ENCODE measurements at places on chromosomes 1 and 21. TPM values are rescaled to one million over a fixed set of nuclear protein-coding genes. Genes with fewer than 3 reads are reported as not detected.

DNA sequence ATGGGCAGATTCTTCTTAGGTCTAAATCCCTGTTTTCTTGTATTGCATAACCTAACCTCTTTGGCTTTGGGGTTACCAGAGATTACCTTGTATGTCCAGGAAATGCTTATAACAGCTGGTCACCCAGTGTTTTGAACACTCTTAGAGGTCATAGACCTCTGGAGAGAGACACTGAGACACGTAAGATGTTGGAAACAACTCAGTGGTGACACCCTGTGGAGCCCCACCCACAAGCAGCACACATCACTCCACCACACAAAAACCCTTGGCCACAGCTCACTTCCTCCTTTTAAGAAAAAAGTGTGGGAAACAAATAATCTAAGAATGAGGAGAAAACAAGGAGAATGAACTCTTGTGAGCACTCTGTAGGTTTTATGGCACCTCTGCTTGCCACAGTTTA lies 26.3 kb upstream of the CYP4B1 start:
- no peak for DNase-seq

GRCh38 chr1:211135342-211135950 lies 1.5 kb upstream of the KCNH1 start:
- peak; percentile 62 for DNase-seq

DNA sequence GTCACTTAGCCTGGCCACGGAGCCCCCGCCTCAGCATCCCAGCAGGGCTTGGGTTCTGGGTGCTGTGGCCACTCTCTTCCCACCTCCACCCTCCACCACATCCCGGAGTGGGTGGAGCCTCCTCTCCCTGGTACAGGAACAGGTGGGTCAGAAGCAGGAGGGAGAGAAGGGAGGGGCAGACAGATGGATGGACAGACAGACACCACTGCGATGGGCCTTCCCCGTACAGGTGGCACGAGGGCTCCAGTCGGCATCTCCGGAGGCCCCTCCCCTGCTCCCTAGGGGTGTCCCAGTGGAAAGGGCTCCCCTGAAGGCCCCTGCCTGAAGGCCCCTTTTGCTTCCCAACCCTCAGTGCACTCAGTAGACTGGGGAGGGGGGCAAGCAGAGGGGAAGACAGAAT lies 96.9 kb upstream of the TARDBP start:
- no peak for DNase-seq

DNA sequence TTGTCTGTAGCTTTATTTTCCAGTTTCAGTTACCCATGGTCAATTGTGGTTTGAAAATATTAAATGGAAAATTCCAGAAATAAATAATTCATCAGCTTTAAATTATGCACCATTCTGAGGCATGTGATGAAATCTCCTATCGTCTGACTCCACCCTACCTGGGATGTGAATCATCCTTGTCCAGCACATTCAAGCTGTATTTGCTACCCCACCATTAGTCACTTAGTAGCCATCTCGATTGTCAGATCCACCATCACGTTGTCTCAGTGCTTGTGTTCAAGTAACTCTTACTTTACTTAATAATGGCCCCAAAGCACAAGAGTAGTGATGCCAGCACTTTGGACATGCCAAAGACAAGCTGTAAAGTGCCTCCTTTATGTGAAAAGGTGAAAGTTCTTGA lies 4.0 kb downstream of the STPG1 start:
- DNase-seq = no peak

- DNase-seq = no peak
Measured at GRCh38 chr1:116260621-116261020, 112.4 kb upstream of the ATP1A1 start.

The LCE3E gene
- not detected for total RNA-seq

All from NCI-H460 (cell line).